Right forelimb (tissue), 1 donor: ENCODE measurements at places on chromosomes 13 and 19.

GRCh38 chr19:20660473-20661140, 764 bp downstream of the ZNF626 start:
- no peak for DNase-seq

GRCh38 chr13:79936368-79937136, 404.4 kb downstream of the SPRY2 start:
- DNase-seq, result peak; percentile 60

- DNase-seq, result no peak
Measured at GRCh38 chr13:46778890-46779289, 18.1 kb downstream of the ESD start.

DNA sequence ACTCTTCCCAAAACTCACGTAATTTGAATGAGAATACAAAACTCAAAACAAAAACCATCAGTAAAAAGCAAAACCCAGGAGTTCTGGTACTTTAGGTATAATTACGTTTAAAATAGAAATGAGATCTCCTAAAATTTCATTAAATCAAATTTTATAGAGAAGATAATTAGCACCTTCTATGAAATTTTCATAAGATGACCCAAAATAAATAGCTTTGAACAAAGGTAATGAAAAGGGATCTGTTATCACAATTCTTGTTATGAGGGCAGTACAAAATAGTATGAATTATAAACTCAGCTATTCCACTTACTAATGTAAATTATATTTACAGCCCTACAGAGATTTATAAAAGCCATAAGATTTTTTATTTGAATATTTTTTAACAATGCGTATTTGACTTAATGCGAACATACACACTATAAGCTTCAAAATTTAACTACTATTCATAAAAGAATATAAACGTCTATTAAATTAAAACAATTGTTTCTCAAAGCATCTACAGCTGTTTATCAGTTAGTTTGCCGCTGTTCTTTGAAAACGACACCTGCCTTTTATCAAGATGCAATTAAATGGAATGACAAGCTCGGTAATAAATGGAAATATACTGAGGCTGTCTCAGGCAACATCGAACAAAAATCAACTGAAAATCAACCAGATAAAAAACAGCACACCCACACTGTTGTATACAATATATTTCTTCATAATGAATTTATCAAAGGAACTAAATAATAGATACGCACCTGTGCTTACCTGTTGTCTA, 63.8 kb downstream of the KCNRG start:
- no peak for DNase-seq

DNA sequence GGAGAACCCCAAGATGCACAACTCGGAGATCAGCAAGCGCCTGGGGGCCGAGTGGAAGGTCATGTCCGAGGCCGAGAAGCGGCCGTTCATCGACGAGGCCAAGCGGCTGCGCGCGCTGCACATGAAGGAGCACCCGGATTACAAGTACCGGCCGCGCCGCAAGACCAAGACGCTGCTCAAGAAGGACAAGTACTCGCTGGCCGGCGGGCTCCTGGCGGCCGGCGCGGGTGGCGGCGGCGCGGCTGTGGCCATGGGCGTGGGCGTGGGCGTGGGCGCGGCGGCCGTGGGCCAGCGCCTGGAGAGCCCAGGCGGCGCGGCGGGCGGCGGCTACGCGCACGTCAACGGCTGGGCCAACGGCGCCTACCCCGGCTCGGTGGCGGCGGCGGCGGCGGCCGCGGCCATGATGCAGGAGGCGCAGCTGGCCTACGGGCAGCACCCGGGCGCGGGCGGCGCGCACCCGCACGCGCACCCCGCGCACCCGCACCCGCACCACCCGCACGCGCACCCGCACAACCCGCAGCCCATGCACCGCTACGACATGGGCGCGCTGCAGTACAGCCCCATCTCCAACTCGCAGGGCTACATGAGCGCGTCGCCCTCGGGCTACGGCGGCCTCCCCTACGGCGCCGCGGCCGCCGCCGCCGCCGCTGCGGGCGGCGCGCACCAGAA, 1.1 kb downstream of the SOX1 start:
- DNase-seq, result no peak

DNA sequence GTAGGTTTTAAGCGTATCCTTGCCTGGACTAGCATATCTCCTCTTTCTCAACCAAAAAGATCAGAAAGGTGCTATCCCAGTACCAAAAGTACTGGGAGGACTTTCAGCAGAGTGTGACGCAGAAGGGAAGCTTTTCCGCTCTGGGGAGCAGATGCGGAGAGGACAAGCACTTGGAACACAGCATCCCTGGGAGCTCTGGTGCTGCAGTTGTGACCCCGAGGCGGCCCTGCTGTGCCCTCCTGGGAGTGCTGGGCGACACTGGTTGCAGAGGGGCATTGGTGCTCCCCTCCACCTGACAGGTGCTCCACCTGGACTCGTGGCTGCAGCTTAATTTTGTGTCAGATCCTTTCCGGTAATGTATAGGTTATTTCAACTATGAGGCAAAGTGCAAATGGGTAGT, 3.4 kb downstream of the NAXD start:
- no peak for DNase-seq
